Thoracic aorta (tissue), 2 donors: ENCODE measurements at places on chromosomes 11 and 22. TPM values are rescaled to one million over a fixed set of nuclear protein-coding genes. Genes with fewer than 3 reads are reported as not detected.

DNA sequence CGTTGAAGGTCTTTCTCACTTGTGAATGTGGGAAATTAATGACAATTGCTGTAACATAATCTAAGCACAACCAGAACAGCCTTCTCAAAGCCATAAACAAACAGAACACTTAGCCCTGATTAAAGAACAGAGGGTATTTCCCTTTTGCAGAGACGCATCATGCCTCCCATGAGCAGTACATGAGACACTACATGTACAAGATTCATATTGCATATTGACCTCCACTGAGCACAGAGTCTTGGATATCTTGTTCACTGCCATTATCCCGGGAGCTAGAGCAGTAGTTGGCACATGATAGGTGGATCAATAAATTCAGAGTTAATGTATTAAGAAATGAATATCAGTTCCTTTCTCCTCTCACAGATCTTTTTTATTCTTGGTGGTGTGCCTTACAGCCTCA is 1194.3 kb upstream of the TENM4 start:
- DNase-seq: no peak

DNA sequence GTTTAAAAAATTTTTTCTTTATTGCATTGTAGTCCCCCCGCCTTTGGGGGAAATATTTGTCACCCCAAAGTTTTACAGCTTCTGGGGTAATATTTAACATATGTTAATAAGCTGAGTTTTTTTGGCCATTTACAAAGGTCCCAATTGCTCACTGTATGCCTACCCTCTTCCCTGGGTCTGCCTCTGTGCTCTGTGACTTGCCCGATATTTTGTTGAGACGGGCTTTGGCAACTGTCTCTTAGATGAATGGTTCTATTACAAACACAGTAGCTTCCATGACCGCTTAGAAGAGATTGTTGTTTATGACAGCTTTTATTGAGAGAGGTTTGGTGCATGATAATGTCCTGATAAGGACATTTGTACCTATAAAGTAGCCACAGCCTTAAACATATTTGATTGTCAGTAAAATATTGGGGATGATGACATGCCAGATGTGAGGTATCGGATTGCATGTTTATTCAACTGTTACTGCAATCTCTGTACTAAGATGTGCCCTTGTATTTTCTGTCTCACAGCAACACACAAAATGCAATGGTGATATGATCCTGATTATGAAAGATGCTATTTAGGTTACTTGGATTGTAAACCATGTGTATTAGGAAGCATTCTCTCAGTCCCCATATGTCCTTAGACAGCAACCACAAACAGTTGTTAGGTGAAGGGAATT is 103.1 kb downstream of the TEAD1 start:
- DNase-seq: no peak

DNA sequence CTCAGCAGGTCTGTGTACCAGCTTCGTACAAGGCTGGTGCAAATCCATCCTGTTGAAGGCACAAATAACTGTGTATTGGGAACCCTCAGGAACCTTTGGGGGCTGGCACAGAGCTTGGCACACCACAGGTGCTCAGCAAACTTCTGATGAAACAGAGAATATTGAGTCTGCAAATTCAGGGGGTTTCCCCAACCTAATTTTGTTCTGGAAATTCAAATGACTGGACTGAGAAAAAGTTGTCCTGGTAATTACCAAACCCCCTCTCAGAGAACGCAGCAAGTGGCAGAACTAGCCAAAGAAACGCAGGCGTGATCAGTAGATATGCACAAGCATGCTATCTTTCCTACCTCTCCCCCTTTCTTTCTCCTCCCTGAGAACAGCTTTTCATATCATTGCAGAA is 47.6 kb downstream of the LIF start:
- DNase-seq: no peak

DNA sequence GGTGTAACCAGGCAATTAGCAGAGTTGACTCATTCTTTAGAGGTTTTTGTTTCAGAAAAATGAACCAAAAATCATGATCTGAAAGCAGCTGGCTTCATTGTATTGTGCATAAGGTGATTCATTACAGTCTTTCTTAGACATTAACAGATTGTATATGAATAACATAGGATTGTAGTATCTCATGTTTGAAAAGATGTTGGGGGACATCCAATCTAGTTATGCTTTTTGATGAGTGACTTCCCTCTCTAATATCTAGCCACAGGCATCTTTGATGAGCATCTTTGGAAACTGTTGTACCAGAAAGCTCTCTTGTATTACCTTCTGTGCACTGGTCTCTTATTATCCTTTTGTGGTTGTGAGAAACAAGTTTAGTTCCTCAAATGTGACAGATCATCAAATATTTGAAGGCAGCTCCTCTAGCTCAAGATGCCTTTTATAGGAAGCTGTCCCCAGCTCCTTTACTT is 8.3 kb downstream of the GRK3 start:
- no peak for DNase-seq

GRCh38 chr22:43992331-43992821 is 31.7 kb upstream of the PARVB start:
- no peak for DNase-seq

GRCh38 chr11:106872246-106872645 is 146.0 kb downstream of the GUCY1A2 start:
- no peak for DNase-seq

DNA sequence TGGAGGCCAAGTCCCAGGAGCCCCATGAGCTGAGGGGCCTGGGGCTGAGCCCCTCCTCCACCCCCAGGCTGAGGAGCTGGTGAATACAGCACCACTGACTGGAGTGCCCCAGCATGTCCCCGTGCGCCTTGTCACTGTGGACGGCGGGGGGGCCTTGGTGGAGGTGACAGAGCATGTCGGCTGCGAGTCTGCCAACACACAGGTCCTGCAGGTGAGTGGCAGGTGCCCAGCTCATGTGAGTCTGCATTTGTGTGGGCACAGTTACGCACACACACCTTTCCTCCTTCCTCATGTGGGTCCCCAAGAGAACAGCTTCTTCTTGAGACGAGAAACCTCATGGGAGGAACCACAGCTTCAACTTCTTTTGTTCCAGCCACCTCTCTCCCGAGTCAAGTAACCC is 7.7 kb downstream of the TMEM132A start:
- DNase-seq: no peak

DNA sequence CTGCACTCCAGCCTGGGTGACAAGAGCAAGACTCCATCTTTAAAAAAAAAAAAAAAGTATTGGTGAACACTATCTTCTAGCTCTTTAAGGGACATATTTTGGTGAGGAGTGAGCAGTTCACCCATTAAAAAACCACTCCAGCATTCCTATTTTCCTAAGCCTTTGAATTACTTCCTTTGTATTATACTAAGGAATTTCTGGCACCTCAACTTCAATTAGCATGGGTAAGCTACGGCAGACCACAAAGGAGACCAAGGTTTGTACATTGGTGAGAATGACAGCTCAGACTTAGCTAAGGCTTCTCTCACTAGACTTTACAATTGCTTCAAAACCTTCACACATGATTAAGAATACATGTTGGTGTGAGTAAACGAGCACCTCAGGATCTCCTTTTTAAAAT is 57.0 kb upstream of the BIRC3 start:
- DNase-seq: no peak

GRCh38 chr22:16967453-16968217 is 40.4 kb downstream of the GAB4 start:
- DNase-seq: no peak

GRCh38 chr11:111960916-111961315 is 23.8 kb downstream of the DIXDC1 start:
- no peak for DNase-seq

Gene LAYN
- total RNA-seq: 25.6 TPM

Gene PRR5L
- total RNA-seq: 3.2 TPM

Gene MS4A12
- not detected for total RNA-seq
